Hindlimb muscle (tissue), 1 donor: ENCODE measurements at places on chromosomes 6 and 20.

DNA sequence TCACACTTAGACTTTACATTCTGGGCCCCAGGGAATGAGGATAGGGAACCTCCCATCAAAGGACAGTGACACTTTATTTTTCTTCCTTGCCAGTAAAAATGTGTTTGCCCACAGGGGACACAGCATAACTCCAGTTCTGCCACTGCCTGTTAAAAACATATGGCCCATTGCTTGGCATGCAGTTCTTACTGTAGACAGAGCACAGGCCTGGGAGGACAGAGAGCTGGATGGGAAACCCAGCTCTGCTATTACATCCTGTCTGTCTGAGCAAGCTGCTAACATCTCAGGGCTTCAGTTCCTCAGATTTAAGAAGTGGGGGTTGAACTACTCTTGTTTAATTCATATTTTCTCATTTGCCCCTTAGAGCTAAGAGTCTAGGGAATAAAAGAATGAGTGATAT, 120.2 kb downstream of the AKAP7 start:
- no peak for DNase-seq

DNA sequence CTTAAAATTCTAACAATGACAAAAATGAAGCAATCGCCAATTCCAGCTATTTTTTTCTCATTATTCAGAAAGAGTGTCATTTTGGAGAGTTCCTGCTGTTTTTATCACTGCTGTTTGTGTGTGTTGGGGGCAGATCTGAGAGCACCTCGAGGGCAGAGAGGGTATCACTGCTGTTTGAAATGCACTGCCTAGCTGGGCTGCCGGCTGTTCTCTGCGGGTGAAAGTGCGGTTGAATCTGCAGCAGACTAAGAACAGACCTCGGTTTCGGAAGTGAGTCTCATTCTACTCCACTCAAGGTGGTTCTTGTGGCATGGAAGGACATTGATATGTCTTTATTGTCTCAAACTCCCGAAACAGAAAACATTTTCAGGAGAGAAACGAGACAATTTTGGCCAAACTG, 18.3 kb downstream of the INSM1 start:
- DNase-seq: no peak

GRCh38 chr20:62888406-62888805, 26.8 kb upstream of the TCFL5 start:
- DNase-seq: no peak

- no peak for DNase-seq
These were observed 239.5 kb downstream of the SLC35F1 start for GRCh38 chr6:118146584-118146983.

DNA sequence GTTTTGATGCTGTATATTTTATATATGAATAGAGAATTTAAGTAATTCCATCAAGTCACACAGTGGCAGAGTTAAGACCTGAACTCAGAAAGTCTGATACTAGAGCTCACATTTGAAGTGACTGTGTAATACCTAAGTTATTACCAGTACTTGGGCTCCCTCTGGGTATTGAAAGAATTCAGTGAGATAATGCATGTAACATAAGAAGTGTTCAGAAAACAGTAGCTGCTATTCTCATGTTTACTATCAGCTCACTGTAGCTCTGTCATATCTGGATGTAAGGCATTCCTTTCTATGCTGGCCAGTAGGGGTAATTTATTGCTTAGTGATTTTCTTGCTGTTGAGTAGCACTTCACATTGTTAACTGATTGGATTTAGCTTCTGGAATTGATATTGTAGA, 44.6 kb downstream of the NKX2-4 start:
- no peak for DNase-seq

- no peak for DNase-seq
These were observed 285.8 kb downstream of the HTR1B start for GRCh38 chr6:77177470-77177869.

DNA sequence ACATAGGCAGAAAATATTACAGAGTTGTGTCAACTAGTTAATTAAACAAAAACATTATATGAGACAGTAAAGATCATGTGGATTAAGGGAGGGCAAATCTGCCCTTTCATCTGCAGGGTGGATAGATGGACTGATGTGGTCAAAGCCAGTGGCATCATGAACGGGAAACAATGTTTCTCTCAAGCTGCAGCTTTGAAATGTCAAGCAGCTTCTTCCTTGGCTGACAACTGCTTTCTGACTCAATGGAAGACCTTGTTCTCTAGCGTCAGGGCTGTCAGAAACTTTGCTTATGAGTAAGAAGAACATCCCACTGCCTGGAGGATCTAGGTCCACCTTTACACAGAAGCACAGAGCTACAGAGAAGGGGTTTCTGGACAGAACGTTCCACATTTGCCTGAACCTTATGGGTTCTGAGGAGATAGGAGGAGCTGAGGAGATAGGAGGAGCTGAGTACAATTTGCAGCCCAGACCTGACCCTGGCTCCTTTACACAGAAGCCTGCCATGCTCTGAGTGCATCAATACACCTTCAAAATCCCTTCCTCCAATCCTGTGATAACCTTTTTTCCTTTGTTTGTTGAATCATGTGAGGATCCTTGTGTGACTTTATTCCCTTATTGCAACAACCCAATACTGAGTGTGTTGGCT, 6.1 kb downstream of the CST5 start:
- no peak for DNase-seq

GRCh38 chr6:70456735-70457134, 43.4 kb downstream of the FAM135A start:
- no peak for DNase-seq

GRCh38 chr20:44454306-44454963, 21.2 kb upstream of the TTPAL start:
- no peak for DNase-seq

DNA sequence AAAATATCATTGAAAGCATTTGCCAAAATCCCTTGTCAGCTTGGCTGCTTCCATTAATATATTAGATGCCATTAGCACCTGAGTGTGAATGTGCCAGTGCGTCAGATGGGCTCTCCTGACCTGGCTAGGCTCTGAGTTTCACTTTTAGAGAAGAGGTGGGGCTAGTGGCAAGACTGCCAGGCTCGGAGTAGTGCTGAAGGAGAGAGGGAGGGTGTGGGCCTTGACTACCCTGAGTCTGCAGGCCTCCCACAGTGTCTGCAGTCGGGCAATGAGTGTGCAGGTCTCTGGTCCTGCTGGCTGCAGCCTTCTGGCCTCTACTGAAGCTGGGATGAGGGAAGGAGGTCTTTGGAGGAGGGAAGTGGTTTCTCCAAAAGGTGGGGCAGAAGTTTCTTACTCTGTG, 34.6 kb upstream of the PNPLA1 start:
- no peak for DNase-seq

DNA sequence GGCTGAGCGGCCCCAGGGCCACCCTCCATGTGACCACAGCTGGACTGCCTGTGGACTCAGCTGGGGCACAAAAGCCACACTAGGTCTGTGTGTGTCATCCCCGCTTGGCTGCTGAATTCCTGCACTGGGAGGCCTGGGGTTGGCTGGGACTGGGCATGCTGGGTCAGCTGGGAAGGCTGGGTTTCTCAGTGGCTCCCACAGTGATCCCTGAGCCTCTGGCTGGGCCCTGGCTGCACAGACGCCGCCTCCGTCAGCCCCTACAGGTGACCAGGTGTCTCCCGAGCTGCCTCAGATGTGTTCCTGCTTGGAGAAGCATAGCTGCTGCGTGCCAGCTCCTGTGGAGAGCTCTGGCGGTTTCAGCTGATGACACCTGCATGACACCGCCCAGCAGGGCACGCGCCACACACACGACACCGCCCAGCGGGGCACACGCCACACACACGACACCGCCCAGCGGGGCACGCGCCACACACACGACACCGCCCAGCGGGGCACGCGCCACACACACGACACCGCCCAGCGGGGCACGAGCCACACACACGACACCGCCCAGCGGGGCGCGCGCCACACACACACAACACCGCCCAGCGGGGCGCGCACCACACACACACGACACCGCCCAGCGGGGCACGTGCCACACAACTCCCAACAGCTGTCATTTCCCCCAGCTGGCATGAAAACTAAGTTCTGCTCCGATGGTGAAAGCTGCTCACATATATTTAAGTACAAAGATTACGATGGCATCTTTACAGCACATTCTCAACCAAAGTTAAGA, 88.8 kb downstream of the TAF4 start:
- no peak for DNase-seq

- DNase-seq: no peak
These were observed 29.8 kb downstream of the C6orf89 start for GRCh38 chr6:36915599-36915998.

DNA sequence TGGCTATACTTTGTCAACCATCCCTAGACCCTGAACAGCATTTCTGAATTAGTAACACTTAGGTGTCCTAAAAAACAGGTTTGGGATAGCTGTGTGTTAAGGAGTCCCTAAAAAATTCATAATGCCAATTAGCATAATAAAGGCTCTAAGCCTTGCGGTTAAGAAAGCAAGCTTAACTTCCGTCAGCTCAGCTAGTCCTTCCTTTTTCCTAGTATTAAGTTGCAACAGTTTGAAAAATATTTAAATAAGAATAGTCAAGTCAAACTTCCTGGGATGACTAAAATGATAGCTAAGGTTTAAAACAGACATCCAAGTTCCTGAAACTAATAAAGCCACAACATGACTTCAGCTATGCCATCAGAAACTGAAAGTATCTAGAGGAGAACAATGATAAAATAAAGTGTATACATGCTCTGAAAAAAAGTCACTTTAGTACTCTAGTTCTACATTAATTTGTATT, 3.5 kb downstream of the AKIRIN2 start:
- no peak for DNase-seq

DNA sequence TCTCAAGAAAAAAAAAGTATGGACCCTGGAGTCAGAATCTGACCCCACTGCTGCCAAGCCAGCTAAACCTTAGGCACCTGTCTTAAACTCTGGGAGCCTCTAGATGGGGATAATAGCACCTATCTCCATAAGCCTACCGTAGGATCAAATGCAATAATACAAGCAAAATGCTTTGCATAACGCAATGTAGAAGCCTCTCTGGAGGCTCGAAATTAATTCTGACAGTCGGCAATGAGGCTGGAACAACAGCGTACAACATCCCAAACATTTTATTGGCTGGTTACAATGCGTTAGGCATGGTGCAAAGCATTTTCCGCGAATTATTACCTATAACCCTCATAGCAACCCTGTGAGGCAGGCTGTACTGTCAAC, 521 bp downstream of the CDK5RAP1 start:
- DNase-seq: no peak

DNA sequence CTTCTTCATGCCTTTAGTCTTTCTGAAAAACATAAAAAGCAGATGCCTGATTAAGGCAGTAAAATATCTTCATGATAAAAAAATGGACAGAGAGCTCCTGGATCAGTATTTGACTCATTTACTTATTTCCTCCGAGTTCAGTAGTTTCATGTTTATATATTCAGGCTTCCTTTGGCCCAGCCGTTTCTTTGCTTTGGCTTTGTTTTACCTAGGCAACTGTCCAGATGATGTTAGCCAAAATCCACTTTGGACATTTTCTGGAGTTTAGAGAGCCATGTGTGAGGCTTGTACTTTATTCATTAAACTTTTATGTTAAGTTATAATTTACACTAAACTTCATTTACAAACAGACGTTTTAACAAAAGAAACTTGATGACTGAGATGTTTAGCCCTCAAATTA, 307.1 kb upstream of the RSPO3 start:
- DNase-seq: peak; percentile 69

GRCh38 chr20:62801284-62802010, 3.2 kb upstream of the OGFR start:
- no peak for DNase-seq

DNA sequence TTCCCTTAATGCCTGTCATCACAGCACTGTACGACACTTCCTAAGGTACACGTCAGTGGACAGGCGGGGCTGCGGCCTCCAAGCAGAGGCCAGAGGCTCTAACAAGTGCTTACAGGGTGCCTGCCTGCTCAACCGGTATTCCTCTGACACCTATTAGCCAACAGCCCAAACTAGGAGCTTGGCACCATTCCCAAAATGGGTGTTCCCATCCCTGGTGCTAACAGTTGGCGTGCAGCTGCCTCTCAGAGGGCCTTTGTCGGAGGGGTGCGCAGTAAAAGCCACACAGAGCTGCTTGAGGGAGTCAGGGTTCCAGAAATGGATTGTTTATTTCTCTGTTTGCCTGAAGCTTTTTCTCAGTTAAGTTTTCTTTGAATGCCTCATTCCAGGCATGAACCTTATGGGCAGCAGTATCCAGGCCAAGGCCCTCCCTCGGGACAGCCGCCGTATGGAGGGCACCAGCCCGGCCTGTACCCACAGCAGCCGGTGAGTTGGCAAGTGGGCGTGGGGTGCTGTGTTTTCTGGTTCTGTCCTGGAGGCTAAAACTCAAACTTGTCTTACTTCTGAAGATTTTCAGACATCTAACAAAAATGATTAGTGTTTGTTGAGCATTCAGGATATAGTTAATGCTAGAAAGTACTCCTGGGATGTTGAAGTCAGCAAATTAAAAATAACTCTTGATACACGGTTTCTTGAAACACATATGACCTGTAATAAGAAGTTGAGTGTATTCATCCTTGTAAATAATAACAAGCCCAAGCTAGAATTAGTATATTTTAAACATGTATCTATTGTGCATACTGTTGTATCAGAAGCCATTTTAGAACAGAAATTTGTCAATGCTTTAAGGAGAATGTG, 124.7 kb downstream of the TMEM242 start:
- DNase-seq: no peak

GRCh38 chr6:109455437-109456110, at the start of gene MICAL1:
MICAL1 (minus strand) TSS chr6:109455772; CDS start chr6:109454196, 1,576 bp downstream.
- peak; percentile 62 for DNase-seq

GRCh38 chr6:10847684-10848083, 9.3 kb upstream of the MAK start:
- no peak for DNase-seq

GRCh38 chr6:118135371-118135770, 228.3 kb downstream of the SLC35F1 start:
- DNase-seq: no peak

DNA sequence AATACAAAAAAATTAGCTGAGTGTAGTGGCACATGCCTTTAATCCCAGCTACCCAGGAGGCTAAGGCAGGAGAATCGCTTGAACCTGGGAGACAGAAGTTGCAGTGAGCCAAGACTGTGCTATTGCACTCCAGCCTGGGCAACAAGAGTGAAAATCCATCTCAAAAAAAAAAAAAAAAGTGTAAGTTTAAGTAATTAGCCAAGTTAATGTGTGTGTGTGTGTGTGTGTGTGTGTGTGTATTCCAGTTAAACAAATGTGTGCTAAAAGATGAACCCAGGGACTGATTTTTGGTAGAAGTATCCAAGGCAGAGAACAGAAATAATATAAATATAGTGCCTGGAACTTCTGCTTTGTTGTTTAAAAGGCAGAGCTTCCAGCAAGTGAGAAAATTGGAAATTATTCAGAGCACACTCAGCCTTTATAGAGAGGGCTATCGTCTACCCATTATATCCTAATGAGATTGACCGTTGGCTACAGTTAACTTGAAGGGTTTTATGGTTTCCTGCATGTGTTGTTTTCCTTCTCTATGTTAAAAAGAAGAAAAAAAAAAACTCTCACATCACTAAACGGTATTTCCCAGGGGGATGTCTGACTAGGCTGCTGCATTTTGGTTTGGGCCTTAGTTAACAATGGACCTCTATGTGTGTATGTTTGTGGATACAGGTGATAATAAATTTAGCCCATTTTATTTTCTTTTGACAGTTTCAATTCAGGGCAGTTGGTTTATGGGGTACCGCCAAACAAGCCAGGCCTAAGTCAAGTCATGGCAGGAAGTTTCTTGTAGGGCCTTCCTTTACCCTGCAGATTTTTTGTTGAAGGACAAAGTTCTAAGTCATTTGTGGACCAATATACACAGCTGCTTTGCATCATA, 9.8 kb downstream of the SOX4 start:
- no peak for DNase-seq

GRCh38 chr6:138572167-138572875, 73.0 kb upstream of the NHSL1 start:
- peak; percentile 80 for DNase-seq
